Stimulated activated CD8-positive, alpha-beta memory T cell treated with anti-CD3 and anti-CD28 coated beads, Interleukin-12 subunit alpha, Interleukin-12 subunit beta, amount 100 ng/mL, for 1 hour (primary cell): ENCODE measurements at places on chromosomes 4 and X.

GRCh38 chrX:1261285-1261684 lies 7.3 kb upstream of the CSF2RA start:
- no peak for DNase-seq

DNA sequence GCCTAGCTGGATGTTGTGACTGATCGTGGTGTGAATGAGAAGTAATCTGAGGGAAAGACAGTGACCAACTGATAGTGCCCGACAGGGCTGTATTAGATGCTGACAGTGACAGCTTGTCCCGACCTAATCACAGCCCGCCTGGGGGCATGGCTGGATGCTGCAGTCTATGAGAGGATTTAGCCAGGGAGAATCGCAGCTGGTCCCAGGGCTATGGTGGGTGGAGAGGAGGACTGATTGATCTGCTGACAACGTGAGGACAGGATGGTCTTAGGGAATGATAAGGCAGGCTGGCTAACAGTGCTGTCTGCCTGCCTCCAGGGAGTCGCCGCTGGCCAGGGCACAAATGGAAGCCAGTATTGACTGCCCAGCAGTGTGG lies 621 bp upstream of the SUV39H1 start:
- no peak for DNase-seq

DNA sequence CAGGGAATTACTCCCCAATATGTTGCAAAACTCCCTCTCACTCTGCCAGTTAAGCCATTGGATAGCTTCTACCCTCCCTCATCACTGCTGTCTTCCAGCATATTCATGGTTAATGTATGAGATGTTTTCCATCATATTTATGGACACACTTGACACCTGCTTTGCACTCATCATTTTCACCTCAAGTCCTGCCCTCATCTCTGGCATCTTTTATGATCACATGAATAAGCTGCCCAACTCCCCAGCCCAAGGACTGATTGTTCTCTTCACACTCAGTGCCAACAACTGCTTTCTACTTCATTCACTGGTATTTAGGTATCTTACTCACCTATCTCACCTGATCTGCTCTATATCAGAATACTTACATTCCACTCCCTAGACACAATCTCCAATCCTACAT lies 131.1 kb upstream of the TTC29 start:
- no peak for DNase-seq

DNA sequence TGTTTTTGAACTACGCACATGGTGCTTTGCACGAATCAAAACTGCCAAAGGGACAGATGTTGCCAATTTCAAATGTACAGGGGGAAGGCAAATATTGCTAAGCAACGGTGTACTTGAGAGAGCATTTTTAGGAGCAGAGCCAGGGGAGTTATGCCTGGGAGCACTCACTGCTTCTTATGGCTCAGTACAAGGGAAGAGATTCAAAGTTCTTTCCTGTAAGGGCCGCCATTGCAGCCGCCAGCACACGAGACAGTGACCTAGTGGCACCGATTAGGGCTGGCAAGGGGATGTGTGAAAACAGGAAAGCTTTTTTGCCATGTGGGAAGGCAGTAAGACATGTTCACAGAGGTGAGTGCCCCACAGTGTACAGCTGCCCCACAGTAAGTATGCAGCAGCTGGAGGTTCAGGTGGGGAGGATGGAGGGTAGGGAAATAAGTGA lies 133.8 kb downstream of the AFF1 start:
- DNase-seq = no peak

DNA sequence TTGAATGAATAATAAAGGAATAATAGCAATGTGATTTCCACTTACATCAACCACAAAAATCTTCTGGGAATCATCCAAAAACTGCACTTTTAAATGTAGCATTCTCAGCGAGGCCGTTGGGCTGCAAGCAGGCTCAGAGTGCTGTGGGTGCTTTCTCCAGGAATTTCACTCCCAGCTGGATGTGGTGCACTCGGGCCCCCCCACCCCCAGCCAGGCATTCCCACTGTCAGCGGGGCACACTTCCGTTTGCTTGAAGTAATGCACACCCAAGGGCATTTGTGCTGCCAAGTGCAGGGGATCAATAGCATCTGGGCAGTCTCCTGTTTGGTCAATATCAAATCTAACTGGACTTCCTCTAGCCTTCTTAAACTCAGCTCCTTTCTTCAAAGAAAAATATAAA lies at the start of gene FRMD7:
FRMD7 (minus strand) TSS at position 278 of the 400 bp plus-strand sequence; CDS start at position 102, 176 bp downstream.
- DNase-seq = no peak

DNA sequence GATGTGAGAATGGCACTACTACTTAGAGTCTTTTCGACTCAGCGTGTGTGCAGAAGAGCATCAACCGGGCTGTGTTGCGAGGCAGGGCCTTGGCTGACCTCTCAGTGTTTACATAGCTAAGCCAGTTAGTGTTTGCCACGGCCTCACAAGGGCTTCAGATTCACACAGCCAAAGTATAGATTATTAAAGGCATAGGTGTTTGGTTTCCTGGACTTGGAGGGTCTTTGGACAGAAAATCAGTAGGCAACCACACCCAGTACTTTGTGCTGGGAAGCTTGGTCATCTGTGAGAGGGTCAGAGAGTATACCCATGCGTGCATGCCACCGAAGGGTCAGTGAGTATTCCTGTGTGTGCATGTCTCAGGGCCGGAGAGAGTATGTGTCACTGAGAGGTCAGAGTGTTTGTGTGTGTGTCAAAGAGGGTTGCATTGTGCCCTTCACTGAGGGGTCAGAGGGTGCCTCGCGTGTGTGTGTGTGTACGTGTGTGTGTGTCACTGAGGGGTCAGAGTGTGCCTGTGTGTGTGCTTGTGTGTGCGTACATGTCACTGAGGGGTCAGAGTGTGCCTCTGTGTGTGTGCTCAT lies 69.7 kb upstream of the MSANTD1 start:
- DNase-seq = no peak

DNA sequence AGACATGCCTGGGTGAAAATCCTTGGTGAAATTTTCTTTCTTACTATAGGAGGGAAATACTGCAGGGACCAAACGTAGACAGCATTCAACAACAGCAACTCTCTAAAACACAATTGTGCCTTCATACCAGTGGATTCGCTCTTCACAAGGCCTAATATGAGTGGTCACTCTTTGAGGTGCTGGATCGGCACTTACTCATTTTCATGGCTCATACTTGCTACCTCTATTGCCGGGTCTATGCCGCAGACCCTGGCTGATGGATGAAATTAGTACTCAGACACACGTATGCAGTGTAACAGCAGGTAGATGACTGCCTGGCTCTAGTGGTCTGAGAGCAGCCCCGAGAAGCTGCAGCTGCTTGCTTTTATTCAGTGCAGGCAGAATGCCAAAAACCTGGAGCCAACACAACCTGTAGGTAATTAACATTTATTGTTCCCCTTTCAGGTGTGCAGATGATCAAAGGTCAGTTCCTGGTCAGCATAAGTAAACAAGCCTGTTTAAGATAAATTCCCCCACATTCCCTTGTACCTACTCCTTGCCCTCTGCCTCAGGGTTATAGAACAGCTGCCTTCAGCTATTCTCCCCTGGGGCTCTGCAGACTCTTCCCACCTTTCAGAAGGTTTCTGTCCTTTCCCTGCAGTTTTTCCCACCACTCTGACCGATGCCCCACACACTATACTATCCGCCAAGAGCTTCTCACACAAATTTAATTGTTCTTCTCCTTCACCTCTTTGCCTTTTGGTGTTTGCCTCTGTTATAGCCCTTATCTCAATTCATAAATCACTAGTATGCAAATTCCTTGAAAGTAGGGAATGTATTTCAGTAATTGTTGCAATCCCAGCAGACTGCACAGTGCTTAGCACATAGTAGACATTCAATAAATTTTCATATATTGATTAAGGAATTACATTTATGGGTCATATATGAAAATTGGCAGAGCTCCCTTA lies 210.0 kb downstream of the SPANXN3 start:
- no peak for DNase-seq
